A172 (cell line): ENCODE measurements at places on chromosomes 2 and 18. TPM values are rescaled to one million over a fixed set of nuclear protein-coding genes. Genes with fewer than 3 reads are reported as not detected.
A peak's percentile ranks its signal among the peaks of the same experiment; 100 is the strongest.

DNA sequence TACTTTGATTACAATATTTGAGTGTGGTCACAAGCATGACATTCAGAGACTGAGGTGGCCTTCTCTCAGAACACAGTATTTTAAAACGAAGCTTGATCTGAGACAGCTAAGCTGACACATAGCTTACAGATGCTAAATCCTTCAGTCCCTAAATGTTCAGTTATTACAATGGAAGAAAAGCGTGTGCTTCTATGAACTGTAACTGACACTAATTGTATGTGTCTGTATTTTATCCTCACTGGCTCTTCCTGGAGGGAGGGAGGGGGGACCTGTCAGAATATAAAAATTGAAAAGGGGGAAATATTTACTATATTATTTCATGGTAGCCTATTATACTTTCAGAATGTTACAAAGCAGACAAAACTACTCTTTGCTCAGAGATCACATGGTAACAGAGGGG is 340.2 kb downstream of the FIGN start:
- no peak for DNase-seq

DNA sequence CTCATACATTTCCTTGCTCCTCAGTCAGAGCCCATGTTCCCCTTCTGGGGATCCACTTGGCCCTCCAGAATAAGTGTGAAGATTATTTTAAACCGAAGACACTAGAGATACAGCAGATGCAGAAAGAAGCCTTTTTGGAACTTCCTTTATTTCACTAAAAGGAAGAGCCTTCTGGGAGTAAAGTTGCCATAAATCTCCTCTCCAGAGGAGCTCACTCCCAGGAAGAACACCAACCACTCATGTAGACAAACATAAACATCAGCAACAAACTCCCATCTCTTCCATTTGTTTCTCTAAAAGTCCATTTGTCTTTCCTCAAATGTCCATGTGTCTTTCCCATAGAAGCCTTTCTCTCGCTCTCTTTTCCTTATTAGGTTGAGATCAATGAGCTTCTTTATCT is 62.4 kb upstream of the MSH6 start:
- no peak for DNase-seq

GRCh38 chr2:174005801-174006419 is 40.7 kb upstream of the SP3 start:
- no peak for DNase-seq

- no peak for DNase-seq
These were observed 148.5 kb downstream of the LNPK start for GRCh38 chr2:175853616-175853890.

GRCh38 chr2:4635289-4635688 is 931.9 kb downstream of the DCDC2C start:
- DNase-seq: no peak

DNA sequence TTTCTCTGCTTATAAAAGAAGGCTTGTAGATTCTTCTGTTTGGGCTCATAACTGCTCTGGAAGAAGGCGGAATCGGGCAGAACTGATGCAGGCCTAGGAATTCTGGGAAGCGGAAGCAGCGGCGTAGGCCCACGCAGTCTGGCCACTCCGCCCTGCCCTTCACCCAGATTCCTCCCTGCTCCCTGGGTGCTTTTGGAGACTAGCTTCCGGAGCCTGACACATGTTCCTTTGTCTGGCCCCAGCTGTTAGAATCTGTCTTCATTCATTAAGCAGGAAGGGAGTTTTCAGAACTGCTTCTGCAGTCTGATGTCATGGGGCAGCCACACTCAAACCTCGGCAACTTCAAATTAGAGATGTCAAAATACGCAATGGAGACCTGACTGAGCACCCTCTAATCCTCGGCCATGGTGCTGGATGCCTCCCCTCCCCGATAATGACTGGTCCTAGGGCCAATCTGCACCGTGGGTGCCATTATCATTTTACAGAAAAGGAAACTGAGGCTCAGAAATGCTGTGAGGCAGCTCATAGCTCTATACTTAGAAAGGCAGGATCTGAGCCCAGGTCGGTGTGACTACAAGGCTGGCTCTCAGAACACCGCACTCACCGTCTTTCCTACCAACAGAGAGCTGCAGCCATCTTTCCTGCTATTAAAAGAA is 275.7 kb downstream of the MYCN start:
- no peak for DNase-seq

DNA sequence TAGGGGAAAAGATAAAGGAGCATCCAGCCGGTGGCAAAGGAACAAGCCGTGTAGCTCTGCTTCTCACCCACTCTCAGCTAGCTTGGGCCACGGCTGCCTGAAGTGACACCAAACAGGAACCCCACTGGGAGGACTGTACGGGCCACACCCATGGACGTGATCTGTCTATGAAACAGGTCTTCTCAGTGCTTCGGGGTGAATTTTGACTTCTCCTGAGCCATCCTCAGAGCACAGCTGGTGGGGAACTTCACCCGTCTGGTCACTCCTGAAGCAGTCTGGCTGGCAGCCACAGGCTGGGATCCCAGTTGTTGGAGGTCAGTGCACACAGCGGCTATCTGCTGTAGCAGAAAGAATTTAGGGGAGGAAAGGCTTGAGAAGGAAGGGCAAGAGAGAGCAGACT is 223.8 kb downstream of the FAM210A start:
- peak; percentile 36 for DNase-seq

- no peak for DNase-seq
These were observed 28.7 kb downstream of the SH2D6 start for GRCh38 chr2:85447222-85447585.

- DNase-seq: peak; percentile 95
These were observed 129.7 kb downstream of the MAP4K4 start for GRCh38 chr2:101827246-101827645.

- DNase-seq: no peak
These were observed 8.8 kb upstream of the SNTG2 start for GRCh38 chr2:941871-942270.

- no peak for DNase-seq
These were observed 123.9 kb downstream of the EPHA4 start for GRCh38 chr2:221448057-221448843.

- DNase-seq: no peak
These were observed 193.5 kb upstream of the NDUFV2 start for GRCh38 chr18:8908792-8909510.

- DNase-seq: no peak
These were observed 155.7 kb downstream of the DLGAP1 start for GRCh38 chr18:4299395-4299794.

- peak; percentile 94 for DNase-seq
These were observed 209.7 kb downstream of the ASB1 start for GRCh38 chr2:238636269-238637073.

DNA sequence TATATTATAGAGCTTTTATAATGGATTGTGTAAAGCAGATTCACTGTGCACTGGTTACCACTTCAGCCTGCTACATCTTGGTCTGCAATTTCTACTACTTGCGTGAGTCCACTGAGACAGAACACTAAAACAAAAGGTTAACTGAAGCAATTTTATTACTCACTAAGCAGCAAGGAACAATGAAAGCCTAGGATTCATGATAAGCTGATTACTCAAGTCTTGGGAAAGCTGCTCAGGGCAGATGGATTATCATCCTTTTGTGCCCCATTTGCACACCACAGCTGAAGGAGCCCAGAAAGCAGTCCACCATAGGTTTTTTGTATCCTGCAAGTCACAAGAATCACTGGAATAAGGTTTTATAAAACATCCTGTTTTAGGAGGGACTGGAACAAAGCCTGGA is 1215.2 kb upstream of the TMEFF2 start:
- no peak for DNase-seq

DNA sequence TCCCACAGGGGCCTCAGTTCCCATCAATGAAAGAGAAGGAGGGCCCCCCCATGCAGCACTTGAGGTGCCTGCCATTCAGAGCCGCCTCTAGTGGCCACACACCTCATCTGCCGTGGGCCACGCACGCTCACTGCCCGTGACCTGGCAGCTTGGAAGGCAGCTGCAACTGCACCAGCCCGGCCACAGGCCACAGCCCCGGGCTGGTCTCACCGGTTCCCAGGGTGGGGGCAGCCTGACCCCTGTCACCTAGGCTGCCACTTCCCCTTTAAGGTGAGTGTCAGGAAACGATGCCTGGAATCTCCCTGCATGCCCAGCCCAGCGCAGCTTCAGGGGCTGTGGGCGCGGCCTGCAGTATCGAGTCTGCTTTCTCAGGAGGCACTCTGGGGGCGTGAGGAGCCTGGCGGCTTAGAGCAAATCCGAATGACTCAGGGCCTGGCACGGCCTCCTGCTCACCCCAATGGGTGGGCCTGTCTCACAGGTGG is 2.6 kb downstream of the MAB21L4 start:
- DNase-seq: peak; percentile 75

DNA sequence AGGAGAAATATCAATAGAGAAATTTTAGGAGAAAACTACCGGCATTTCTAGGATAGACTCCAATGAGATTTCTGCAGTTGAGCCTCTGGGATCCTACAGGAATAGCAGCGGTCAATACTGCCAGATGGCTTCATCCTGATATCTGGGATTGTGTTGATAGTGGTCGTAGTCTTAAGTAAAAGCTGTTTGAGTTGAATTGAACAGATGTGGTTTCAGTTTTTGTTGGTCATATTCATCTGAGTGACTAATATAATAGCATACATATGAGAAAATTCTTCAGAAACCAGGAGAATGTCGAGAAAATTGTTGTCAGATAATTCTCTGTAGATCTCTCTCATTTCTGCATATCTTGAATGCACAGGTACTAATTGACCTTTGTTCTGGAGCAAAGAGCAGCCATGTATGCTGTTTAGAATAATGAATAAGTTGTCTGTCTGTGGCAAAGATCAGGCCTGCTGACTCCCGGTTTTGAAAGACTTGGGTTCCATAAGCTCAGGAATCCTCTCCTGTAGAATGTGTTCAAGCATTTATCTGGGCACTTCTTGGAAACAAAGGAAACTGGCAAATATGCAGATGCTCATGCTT is 288.1 kb downstream of the TMX3 start:
- DNase-seq: no peak

DNA sequence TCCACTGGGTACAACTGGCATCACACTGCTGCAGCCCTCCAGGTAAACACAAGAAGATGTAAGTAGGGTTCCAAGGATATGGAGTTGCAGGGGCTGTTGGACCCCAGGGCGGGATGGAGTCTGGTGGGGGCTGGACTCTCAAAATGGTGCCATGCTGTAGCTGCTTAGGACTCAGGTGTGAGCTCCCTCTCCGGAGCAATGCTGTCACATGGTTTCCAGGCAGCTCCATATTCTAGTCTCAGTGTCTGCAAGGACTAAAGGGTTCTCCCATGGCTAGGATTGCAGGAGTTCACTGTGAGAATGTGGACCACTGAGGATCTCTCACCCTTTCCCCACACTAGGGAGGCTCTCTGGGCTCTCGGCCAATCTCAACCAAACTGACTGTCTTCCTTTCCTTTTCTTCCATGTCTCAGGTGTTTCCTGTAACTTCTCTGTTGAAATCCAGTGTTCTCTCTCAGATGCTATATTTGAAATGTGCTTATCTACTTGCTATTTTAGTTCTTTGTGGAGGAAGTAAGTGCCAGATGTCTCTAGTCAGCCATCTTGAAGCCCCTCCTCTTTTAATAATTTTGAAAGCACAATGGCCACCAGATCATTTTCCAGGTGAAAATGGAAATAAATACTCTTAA is 57.6 kb downstream of the CCNT2 start:
- DNase-seq: no peak

DNA sequence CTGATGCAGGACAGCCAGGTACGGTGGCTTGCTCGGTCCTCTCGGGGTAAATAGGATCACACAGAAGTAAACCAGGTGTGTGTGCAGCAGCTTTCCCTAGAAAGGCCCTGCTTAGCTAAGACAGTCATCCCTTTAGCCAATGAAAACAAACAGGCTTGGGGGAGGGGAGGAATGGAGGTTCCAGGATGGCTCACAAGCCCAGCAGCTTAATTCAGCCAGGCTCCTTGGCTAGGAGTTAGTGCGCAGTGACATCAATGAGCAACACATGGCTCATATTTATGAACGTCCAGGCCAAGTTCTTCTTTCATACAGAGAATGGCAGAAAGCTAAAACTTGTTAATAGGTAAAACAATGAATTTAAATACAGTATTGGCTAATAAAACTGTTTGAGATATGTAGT is 10.2 kb downstream of the IAH1 start:
- no peak for DNase-seq

- DNase-seq: no peak
These were observed 124.2 kb downstream of the NFATC1 start for GRCh38 chr18:79519751-79520477.

CCDC85A gene
- 13.1 and 14.0 TPM in 2 replicates for total RNA-seq

KYNU gene
- 1.4 and 3.9 TPM in 2 replicates for total RNA-seq

RTP5 gene
- total RNA-seq: not detected in 2 replicates

CRIM1 gene
- total RNA-seq: 395 and 406 TPM in 2 replicates

HDHD2 gene
- 18.2 and 22.3 TPM in 2 replicates for total RNA-seq

HOXD9 gene
- total RNA-seq: 2.8 and 3.6 TPM in 2 replicates

SCTR gene
- total RNA-seq: not detected in 2 replicates

GKN1 gene
- total RNA-seq: not detected in 2 replicates

SMYD1 gene
- not detected in 2 replicates for total RNA-seq

WDR12 gene
- 53.9 and 67.3 TPM in 2 replicates for total RNA-seq
